Activated T-helper 17 cell treated with anti-CD3 and anti-CD28 coated beads, Interleukin-2, amount 50 U/mL, for 72 hours (primary cell): ENCODE measurements at places on chromosomes 11 and 22. TPM values are rescaled to one million over a fixed set of nuclear protein-coding genes. Genes with fewer than 3 reads are reported as not detected.

MMP1 gene
- not detected for total RNA-seq

TRPC6 gene
- not detected for total RNA-seq

GRCh38 chr22:43297270-43298061 is 45.7 kb downstream of the SCUBE1 start:
- peaks cover 7% of the 10 kb centered on the region for H3K27me3 ChIP-seq
- H3K4me3 ChIP-seq = no peak overlapping the region

GRCh38 chr11:74278721-74279161 is 32.7 kb downstream of the P4HA3 start:
- no peak for ATAC-seq
- H3K27ac ChIP-seq = no peak overlapping the region
- no peaks in the 10 kb centered on the region for H3K4me1 ChIP-seq
- peaks cover 4% of the 10 kb centered on the region for H3K27me3 ChIP-seq

- ATAC-seq = no peak
- peaks cover 3% of the 10 kb centered on the region for H3K27me3 ChIP-seq
- no peak overlapping the region for H3K4me3 ChIP-seq
- H3K27ac ChIP-seq = no peak overlapping the region
- H3K36me3 ChIP-seq = no peaks in the 10 kb centered on the region
These were observed 6.6 kb upstream of the TMEM225 start for GRCh38 chr11:123892031-123892430.
